ENCODE measurements at places on chromosomes 7 and 10. TPM values are rescaled to one million over a fixed set of nuclear protein-coding genes. Genes with fewer than 3 reads are reported as not detected.
A peak's percentile ranks its signal among the peaks of the same experiment; 100 is the strongest.

DNA sequence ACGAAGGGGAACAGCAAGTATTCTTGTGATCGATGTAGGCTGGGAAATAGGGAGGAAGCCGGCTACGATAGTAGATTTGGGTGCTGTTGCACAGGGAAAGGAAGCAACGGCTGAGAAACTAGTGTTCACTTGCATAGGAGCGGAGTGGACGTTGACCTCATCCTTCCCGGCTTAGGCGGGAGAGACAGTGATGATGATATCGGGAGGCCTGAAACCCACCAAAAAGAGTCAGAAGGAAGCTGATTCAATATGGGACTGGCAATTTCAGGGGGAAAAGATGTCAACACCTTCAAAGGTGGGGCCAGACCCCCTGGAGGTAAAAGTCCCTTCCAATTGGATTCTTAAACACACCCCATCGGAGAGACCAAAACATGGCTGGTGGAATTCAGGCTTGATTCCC, 61.3 kb downstream of the CARD11 start:
- peaks cover 40% of the 10 kb centered on the region for H3K36me3 ChIP-seq
- no peak for DNase-seq
- peaks cover 70% of the 10 kb centered on the region for H3K4me1 ChIP-seq

- DNase-seq: no peak
- H3K4me1 ChIP-seq: peaks cover 10% of the 10 kb centered on the region
- H3K27me3 ChIP-seq: peaks cover 10% of the 10 kb centered on the region
- H3K4me3 ChIP-seq: no peak overlapping the region
- no peaks in the 10 kb centered on the region for H3K36me3 ChIP-seq
Measured at GRCh38 chr7:142556740-142557139, 192.5 kb upstream of the PRSS1 start.

DNA sequence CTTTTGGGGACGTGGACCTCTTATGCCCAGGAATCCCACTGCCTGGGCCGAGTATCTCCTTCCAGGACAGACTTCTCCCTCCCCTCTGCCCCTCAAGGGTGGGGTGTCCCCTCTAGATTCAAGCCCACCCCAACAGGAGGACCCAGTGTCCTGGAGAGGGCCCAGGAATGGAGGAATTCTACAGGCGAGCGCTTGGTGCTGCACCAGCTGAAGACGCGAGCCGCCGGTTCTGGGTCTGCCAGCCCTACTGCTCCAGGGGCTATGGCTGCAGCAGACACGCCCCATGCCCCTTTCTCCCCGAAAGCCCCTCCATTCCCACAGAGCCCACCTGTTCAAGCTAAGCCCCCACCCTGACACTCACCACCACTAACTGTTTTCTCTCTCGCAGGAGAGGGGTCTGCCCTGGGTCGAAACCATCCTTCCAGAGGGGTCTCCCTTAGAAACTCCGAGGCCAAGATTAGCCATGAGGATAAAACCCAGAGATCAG, 8.6 kb downstream of the CRYGN start:
- H3K27me3 ChIP-seq: peaks cover 3% of the 10 kb centered on the region
- H3K4me1 ChIP-seq: peaks cover 39% of the 10 kb centered on the region
- no peak overlapping the region for H3K27ac ChIP-seq
- no peaks in the 10 kb centered on the region for H3K36me3 ChIP-seq

DNA sequence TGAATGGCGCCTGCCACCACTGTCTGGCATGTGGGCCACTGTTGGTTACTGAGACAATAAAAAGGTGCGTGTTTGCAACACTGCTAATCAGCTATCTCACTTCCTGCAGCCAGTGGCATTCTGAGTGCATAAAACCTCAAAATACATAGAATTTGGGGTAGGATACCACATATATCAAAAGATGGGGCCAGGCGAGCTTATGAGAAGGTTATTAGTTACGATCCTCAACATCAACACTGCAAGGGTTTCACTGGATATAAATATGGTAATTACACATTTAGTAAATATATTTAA, 200.2 kb downstream of the WDR37 start:
- H3K4me1 ChIP-seq: peaks cover 11% of the 10 kb centered on the region
- no peak for DNase-seq
- H3K27ac ChIP-seq: no peak overlapping the region
- peaks cover 45% of the 10 kb centered on the region for H3K27me3 ChIP-seq

DNA sequence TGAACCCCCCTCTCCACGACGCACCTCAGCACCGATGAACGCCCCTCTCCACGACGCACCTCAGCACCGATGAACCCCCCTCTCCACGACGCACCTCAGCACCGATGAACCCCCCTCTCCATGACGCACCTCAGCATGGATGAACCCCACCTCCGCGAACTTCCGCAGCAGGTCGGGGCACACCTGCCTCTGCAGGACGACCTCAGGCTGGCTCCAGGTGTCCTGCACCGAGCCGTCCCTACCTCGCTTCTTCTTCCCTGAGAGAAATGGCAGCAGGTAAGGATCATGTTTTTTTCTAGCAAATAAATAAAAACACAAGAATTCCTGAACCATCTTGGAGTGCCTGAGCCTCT, 24.1 kb downstream of the CFAP46 start:
- no peak overlapping the region for H3K4me3 ChIP-seq
- no peaks in the 10 kb centered on the region for H3K27me3 ChIP-seq
- H3K27ac ChIP-seq: no peak overlapping the region
- H3K4me1 ChIP-seq: no peaks in the 10 kb centered on the region

GRCh38 chr7:111789048-111789320, 226.7 kb upstream of the IMMP2L start:
- H3K27ac ChIP-seq: no peak overlapping the region
- no peaks in the 10 kb centered on the region for H3K4me1 ChIP-seq
- peaks cover 3% of the 10 kb centered on the region for H3K36me3 ChIP-seq
- no peak overlapping the region for H3K4me3 ChIP-seq

- peaks cover 25% of the 10 kb centered on the region for H3K36me3 ChIP-seq
- H3K4me1 ChIP-seq: peaks cover 37% of the 10 kb centered on the region
- DNase-seq: no peak
- H3K4me3 ChIP-seq: peak overlapping the region; percentile 44
- H3K27ac ChIP-seq: peak overlapping the region; percentile 67
Measured at GRCh38 chr10:24897326-24897926, 55.0 kb downstream of the PRTFDC1 start.

DNA sequence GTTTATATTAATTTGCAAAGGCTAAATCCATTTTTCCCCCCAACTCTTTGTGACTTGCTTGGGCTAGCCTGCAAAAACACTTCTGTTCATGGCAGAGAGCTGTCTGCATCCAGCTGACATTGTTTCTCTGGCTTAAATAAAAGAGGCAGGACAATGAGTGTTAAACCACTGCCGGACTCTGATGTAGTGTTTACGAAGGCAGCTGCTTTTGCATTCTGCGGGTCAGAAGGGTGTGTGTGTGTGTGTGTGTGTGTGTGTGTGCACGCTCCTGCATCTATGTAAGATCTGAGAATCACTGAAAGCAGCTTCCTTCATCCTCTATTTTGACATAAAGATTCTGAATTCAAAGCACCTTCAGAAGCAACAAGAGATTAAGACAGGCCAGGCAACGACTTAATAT, 28.3 kb downstream of the NRP1 start:
- no peaks in the 10 kb centered on the region for H3K4me1 ChIP-seq
- no peak overlapping the region for H3K27ac ChIP-seq
- H3K4me3 ChIP-seq: no peak overlapping the region
- no peaks in the 10 kb centered on the region for H3K36me3 ChIP-seq

DNA sequence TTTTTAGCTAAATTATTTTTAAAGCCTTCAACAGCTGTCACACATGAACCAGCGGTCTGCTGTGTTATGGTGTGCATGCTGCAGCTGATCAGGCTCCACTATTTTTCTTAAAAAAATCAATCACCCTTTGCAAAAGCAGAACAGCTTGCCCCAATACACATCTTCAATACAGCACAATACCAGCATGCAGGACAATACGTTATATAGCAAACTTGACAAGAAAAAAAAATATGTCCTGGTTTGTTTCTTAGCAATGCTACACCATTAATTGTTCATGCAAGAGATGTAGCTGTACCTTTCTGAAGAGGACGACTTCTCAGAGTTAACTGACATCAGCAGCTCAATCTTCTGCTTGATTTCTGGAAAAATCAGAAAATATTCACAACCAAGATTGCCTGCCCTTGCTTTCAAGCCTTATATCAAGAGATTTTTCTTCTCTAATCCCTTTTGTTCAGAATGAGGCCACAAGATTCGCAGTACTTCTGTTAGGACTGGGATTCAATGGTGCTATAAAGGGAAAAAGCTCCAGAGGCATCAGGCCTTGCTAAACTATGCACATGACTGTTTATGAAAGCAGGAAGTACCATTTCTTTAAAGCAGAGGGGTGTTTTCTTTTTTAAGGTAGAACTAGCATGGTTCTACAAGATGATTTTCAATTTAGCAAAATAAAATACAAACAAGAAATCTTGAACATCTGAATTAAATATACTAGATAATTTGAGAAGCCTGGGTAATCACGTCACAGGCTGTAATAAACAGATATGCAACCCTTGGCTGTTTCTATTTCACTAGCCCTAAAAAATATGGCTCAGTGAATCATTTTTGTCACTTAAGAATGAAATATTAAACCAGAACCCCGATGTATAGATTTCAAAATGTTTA, 120.0 kb downstream of the SRPK2 start:
- no peaks in the 10 kb centered on the region for H3K27me3 ChIP-seq
- peak overlapping the region; percentile 72 for H3K27ac ChIP-seq
- no peak for DNase-seq
- H3K36me3 ChIP-seq: peaks cover 2% of the 10 kb centered on the region
- H3K4me1 ChIP-seq: peaks cover 11% of the 10 kb centered on the region

- no peak for DNase-seq
- peak overlapping the region; percentile 82 for H3K27ac ChIP-seq
- no peaks in the 10 kb centered on the region for H3K36me3 ChIP-seq
- peaks cover 31% of the 10 kb centered on the region for H3K4me1 ChIP-seq
- H3K4me3 ChIP-seq: peak overlapping the region; percentile 73
Measured at GRCh38 chr7:143280566-143280965, 4.2 kb upstream of the TMEM139 start.

DNA sequence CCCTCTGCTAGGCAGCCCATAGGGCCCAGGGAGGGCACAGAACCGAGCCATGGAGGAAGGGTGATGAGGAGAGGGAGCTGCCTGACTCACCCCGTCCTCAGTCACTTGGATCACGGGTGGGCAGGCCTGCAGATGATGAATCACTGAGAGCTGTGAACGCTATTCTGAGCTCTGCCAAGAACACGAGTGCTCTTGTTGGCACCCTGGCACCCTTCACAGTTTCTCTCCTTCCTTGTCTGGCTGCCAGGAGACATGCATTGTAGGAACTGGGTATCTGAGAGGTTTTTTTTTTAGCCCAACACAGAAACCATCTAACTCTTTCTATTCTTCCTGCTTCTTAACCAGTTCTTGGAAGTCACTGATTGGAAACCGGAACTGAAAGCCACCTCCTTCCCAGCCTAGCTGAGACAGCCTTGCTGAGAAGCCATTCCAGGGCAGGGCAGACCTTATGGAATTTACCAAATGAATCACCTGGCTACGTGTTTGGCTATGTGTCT, 82.1 kb downstream of the SLC37A3 start:
- no peaks in the 10 kb centered on the region for H3K27me3 ChIP-seq
- H3K4me1 ChIP-seq: peaks cover 20% of the 10 kb centered on the region
- no peak for DNase-seq
- H3K27ac ChIP-seq: no peak overlapping the region
- H3K36me3 ChIP-seq: peaks cover 29% of the 10 kb centered on the region
- peak overlapping the region; percentile 15 for H3K4me3 ChIP-seq

DNA sequence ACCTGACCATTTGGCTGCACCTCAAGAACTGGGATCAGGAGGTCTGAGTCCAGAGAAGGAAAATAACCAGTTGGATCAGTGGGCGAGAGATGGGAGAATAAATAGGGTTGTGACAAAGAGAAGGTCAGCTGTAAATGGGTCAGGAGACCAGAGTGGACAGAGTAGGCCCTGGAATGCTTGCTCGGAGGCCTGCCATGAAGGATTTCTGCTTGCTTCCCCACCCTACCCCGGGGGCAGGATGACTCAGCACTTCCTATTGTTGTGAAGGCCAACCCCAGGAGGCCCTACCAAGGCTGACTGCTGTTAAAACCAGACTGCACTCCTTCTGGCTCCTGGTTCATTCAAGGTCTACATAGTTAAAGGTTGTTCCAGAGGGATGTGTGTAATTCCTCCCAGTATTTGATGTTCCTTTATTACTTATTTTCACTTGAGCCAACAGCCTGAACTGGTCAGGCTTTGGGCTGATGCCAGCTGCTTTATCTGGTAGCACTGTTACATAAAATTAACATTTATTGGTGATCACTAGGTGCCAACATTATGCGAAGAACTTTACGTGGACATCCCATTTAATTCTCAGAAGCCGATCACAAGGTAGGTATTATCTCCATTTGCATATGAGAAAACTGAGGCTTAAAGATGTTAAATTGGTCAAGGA, 27.3 kb upstream of the IFRD1 start:
- H3K27ac ChIP-seq: peak overlapping the region; percentile 72
- peaks cover 15% of the 10 kb centered on the region for H3K4me1 ChIP-seq
- peaks cover 3% of the 10 kb centered on the region for H3K36me3 ChIP-seq
- no peak for DNase-seq
- no peaks in the 10 kb centered on the region for H3K27me3 ChIP-seq

- H3K4me3 ChIP-seq: no peak overlapping the region
- H3K4me1 ChIP-seq: peaks cover 6% of the 10 kb centered on the region
- no peak overlapping the region for H3K27ac ChIP-seq
- peaks cover 6% of the 10 kb centered on the region for H3K36me3 ChIP-seq
Measured at GRCh38 chr10:30979956-30980355, 51.7 kb downstream of the ZNF438 start.

GRCh38 chr7:124954790-124955189, 25.2 kb upstream of the POT1 start:
- no peaks in the 10 kb centered on the region for H3K36me3 ChIP-seq
- no peak overlapping the region for H3K27ac ChIP-seq
- H3K27me3 ChIP-seq: peaks cover 2% of the 10 kb centered on the region
- no peaks in the 10 kb centered on the region for H3K4me1 ChIP-seq

The ZNF467 gene
- 0.83 TPM for total RNA-seq

The MYL10 gene
- not detected for total RNA-seq

The AKR1C1 gene
- 1.0 TPM for total RNA-seq

The ADCYAP1R1 gene
- total RNA-seq: not detected

The C7orf33 gene
- not detected for total RNA-seq

The SLC13A1 gene
- total RNA-seq: not detected
